ENCODE measurements at places on chromosomes 7 and 10.

- DNase-seq: no peak
Observed at GRCh38 chr7:69615685-69616084, 17.4 kb downstream of the AUTS2 start.

DNA sequence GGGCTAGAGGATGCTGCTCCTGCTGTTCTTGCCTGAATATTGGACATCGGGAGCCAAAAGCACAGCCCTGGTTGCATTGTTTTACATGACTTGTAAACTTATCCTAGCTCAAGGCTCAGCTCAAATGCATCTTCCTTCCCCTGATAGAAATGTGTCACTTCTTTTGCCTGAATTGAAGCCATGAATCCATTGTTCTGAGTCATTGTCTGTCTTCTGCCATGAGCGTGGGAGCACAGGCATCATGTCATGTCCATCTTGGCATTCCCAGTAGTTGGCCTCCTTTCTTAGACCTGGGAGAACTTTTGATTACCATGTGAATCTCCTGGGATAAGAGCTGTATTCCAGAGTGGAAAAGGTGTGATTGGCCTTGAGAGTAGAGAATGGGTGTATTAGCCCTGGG, 54.1 kb upstream of the OPN4 start:
- no peak for DNase-seq

DNA sequence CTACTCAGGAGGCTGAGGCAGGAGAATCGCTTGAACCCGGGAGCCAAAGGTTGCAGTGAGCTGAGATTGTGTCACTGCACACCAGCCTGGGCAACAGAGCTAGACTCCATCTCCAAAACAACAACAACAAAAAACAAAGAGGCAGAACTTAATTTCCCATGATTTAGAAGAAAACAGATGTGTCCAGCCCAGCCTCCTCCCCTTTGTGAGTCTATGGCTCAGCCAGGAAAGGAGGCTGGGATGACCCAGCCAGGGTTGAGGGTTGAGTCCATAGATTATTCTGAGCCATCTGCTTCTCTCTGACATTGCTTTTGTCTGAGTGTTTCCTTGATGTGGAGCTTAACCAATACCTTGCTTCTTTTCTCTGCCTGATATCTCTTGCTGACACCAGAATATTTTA, 994.1 kb downstream of the TYW1 start:
- DNase-seq: no peak

DNA sequence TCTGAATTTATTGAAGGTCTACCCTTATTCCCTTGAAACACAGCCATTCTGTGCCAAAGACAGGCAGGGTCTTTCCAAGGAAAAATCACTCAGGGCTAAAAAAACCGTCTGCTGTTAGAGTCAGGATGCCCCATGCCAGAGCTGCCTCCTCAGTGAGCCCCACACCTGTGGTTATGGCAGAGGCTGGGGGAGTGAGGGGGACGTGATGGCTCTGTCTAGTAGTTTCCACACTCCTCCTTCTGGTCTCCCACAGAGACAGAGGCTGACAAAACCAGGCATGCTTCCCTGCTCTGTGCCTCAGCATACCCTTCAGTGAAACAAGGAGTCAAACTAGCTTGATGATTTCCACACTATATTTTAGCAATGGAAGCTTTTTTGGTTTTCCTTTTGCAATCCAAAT, 112.0 kb upstream of the AGK start:
- DNase-seq: no peak

- DNase-seq: no peak
Observed at GRCh38 chr7:21054427-21055112, 267.9 kb upstream of the SP8 start.

- no peak for DNase-seq
Observed at GRCh38 chr10:92574548-92575261, 812 bp upstream of the IDE start.

DNA sequence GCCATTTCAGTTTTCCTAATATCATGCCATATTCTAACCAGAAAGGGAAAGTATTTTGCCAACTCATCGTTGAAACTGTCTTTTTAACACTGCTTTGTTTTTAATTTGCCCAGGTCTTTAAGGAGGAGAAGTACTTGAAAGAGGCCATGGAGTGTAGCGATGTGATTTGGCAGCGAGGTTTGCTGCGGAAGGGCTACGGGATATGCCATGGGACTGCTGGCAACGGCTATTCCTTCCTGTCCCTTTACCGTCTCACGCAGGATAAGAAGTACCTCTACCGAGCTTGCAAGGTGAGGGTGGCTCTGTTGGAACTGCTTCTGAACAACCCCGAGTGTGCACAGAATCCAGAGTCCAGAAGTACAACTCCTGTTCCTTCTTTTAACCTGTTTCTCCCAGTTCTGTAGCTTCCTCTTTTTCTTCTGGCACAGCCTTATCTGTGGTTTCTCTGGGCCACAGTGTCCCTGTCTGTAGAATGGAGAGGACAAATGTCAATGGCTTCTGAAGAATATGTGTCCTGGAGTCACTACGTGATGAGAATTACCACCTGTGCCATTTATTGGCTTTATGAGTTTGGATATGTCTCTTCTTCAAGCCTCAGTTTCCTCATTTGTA, 60.1 kb downstream of the LANCL2 start:
- DNase-seq: no peak

Measured in stimulated activated CD8-positive, alpha-beta memory T cell treated with anti-CD3 and anti-CD28 coated beads, Interleukin-4, amount 100 ng/mL, for 4 hours (primary cell).